ENCODE measurements at places on chromosomes 3 and 15. TPM values are rescaled to one million over a fixed set of nuclear protein-coding genes. Genes with fewer than 3 reads are reported as not detected.

C3orf22 gene
- not detected for total RNA-seq

PARP14 gene
- 57.0 TPM for total RNA-seq

GXYLT2 gene
- 15.4 TPM for total RNA-seq

GP9 gene
- not detected for total RNA-seq

MYL3 gene
- total RNA-seq: 8.5 TPM

FBXO40 gene
- total RNA-seq: not detected

OCA2 gene
- 0.66 TPM for total RNA-seq

ROPN1 gene
- total RNA-seq: 6.1 TPM

MAPK6 gene
- 32.2 TPM for total RNA-seq

CAMKV gene
- not detected for total RNA-seq

GALK2 gene
- 26.2 TPM for total RNA-seq

TWF2 gene
- 65.2 TPM for total RNA-seq

UBAP1L gene
- total RNA-seq: 10.0 TPM

GOLGA6L4 gene
- total RNA-seq: 3.8 TPM

SLC9C1 gene
- not detected for total RNA-seq

CP gene
- total RNA-seq: 25.9 TPM

THSD4 gene
- total RNA-seq: 41.3 TPM

FANCD2OS gene
- not detected for total RNA-seq

HEMK1 gene
- 10.7 TPM for total RNA-seq

HESX1 gene
- 1.3 TPM for total RNA-seq

NR2E3 gene
- total RNA-seq: 2.9 TPM

BCHE gene
- total RNA-seq: 0.33 TPM

MYRIP gene
- total RNA-seq: 2.6 TPM

BOC gene
- 48.8 TPM for total RNA-seq

STARD5 gene
- total RNA-seq: 9.5 TPM

C3orf85 gene
- not detected for total RNA-seq
